Prostate gland (tissue), 2 donors: ENCODE measurements at places on chromosomes 5 and 9. TPM values are rescaled to one million over a fixed set of nuclear protein-coding genes. Genes with fewer than 3 reads are reported as not detected.

The BTNL9 gene
- total RNA-seq, result 11.7 TPM

The YIPF5 gene
- 34.4 TPM for total RNA-seq

The TPD52L3 gene
- not detected for total RNA-seq

The LCN2 gene
- total RNA-seq, result 30.5 TPM

The KCNV2 gene
- 1.4 TPM for total RNA-seq

The OTULINL gene
- 12.4 TPM for total RNA-seq

The SAXO1 gene
- total RNA-seq, result 6.1 TPM

The MYOZ3 gene
- total RNA-seq, result 14.1 TPM

The HNRNPA0 gene
- 17.4 TPM for total RNA-seq

The PPIC gene
- total RNA-seq, result 20.9 TPM

The OBP2B gene
- 35.2 TPM for total RNA-seq

The POU5F2 gene
- 1.7 TPM for total RNA-seq

The AGXT2 gene
- not detected for total RNA-seq

The SMC2 gene
- total RNA-seq, result 11.0 TPM

The MLANA gene
- total RNA-seq, result not detected

The MLLT3 gene
- total RNA-seq, result 22.0 TPM

The PRELID2 gene
- total RNA-seq, result 4.1 TPM

The MSMP gene
- total RNA-seq, result not detected

The DMRT2 gene
- 0.74 TPM for total RNA-seq
